ENCODE measurements at places on chromosomes 2 and 18.

GRCh38 chr18:43420950-43421349, 143.7 kb upstream of the SYT4 start:
- H3K4me3 ChIP-seq = no peak overlapping the region
- no peak overlapping the region for H3K27ac ChIP-seq
- H3K36me3 ChIP-seq = no peaks in the 10 kb centered on the region
- no peak for DNase-seq
- H3K4me1 ChIP-seq = no peaks in the 10 kb centered on the region
- H3K27me3 ChIP-seq = no peaks in the 10 kb centered on the region

DNA sequence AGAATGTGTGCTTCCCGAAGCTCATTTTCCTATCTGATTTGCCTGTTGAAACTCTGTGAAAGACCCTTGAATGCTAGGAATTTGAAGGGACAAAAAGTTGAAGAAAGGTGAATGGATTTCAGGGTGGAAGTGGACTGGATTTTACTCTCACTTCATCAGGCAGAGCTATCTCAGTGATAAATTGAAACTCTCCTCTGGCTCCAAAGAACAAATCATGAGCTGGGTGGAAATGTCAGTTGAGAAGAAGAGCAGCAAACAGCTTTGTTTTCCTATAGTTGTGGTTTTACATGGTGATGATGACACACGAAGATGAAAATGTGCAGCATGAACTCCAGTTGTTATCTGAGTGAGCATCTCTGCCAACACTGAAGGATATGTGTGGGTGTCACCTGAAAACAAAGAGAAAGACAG, 34.4 kb downstream of the CD28 start:
- peaks cover 81% of the 10 kb centered on the region for H3K4me1 ChIP-seq
- peaks cover 9% of the 10 kb centered on the region for H3K36me3 ChIP-seq
- peak; percentile 77 for DNase-seq
- H3K27me3 ChIP-seq = no peaks in the 10 kb centered on the region
- peak overlapping the region; percentile 29 for H3K4me3 ChIP-seq

GRCh38 chr2:832635-833034, 118.0 kb upstream of the SNTG2 start:
- H3K27me3 ChIP-seq = no peaks in the 10 kb centered on the region
- H3K36me3 ChIP-seq = no peaks in the 10 kb centered on the region
- DNase-seq = no peak
- no peaks in the 10 kb centered on the region for H3K4me1 ChIP-seq
- no peak overlapping the region for H3K27ac ChIP-seq

DNA sequence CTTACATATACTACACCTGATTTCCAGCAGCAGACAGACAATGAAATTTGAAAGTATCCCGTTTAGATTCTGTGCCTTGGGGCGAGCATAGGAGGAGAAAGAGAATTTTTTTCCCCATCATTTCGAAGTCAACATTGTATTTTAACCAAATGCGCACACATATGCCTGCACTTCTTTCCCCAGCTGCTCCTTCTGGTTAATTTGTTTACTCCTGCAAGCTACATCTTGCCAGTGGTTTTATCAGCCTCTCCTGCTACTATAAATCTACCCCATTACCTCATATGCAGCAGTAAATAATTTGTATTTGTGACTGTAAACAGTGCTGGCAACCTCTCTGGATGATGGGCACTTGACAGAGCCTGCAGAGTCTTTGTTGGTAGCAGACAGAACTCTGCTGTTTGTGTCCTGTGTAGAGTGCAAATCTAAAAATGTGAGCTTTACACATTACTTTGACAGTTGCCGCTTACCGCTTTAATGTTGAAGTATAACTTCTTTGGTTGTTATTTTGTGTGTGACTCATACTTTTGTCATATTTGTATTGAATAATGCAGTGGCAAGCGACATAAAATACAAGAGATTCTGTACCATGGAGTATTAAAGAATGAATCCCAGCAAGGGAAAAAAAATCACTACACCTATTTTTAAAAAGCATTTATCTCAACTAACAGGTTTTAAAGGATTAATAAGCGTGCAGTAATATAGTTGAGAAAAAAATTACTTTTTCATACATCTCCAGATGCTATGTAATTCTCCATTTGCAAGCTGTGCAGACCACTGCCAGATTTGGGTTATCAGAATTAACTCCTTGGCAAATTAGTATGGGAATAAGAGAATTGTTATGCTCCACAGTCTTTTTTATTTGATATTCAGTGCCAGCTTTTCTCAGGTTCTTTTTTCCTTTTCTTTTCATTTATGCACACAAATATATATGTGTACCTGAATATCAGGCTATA, 536.8 kb downstream of the XIRP2 start:
- no peaks in the 10 kb centered on the region for H3K27me3 ChIP-seq
- no peak overlapping the region for H3K27ac ChIP-seq
- no peak overlapping the region for H3K4me3 ChIP-seq
- no peaks in the 10 kb centered on the region for H3K36me3 ChIP-seq

DNA sequence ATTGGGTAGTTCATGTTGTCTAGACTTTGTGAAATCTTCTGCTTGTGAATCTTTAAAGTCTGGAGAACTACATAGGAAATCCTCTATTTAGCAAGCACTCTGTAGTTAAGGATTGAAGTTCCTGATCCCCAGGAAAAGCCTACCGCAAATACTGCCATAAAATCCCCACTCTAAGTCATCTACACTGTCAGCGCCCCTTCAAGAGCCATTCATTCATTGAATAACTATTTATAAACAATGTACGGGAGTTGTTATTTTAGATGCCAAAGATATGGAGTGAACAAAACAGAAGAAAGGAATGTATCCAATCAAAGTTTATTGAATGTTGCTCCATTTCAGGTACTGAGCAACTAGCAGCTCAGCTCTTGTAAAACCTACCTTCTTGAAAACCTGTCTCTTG, 36.5 kb upstream of the SLC39A10 start:
- DNase-seq = no peak
- H3K27ac ChIP-seq = no peak overlapping the region
- H3K36me3 ChIP-seq = no peaks in the 10 kb centered on the region
- H3K27me3 ChIP-seq = no peaks in the 10 kb centered on the region

- H3K27me3 ChIP-seq = no peaks in the 10 kb centered on the region
- no peak overlapping the region for H3K4me3 ChIP-seq
- no peaks in the 10 kb centered on the region for H3K36me3 ChIP-seq
- H3K27ac ChIP-seq = no peak overlapping the region
Measured at GRCh38 chr18:74834424-74835309, 237.0 kb downstream of the ZNF407 start.

- no peak overlapping the region for H3K27ac ChIP-seq
- no peaks in the 10 kb centered on the region for H3K36me3 ChIP-seq
- no peaks in the 10 kb centered on the region for H3K27me3 ChIP-seq
- H3K4me1 ChIP-seq = no peaks in the 10 kb centered on the region
- DNase-seq = no peak
Measured at GRCh38 chr18:65049586-65049985, 701.2 kb upstream of the CDH7 start.

- H3K27ac ChIP-seq = no peak overlapping the region
- H3K36me3 ChIP-seq = peaks cover 7% of the 10 kb centered on the region
- no peaks in the 10 kb centered on the region for H3K27me3 ChIP-seq
- no peaks in the 10 kb centered on the region for H3K4me1 ChIP-seq
Measured at GRCh38 chr2:227536445-227536844, 62.2 kb upstream of the SCYGR2 start.

Data from CD8-positive, alpha-beta memory T cell (primary cell).